ENCODE measurements at places on chromosomes 7 and 10.

DNA sequence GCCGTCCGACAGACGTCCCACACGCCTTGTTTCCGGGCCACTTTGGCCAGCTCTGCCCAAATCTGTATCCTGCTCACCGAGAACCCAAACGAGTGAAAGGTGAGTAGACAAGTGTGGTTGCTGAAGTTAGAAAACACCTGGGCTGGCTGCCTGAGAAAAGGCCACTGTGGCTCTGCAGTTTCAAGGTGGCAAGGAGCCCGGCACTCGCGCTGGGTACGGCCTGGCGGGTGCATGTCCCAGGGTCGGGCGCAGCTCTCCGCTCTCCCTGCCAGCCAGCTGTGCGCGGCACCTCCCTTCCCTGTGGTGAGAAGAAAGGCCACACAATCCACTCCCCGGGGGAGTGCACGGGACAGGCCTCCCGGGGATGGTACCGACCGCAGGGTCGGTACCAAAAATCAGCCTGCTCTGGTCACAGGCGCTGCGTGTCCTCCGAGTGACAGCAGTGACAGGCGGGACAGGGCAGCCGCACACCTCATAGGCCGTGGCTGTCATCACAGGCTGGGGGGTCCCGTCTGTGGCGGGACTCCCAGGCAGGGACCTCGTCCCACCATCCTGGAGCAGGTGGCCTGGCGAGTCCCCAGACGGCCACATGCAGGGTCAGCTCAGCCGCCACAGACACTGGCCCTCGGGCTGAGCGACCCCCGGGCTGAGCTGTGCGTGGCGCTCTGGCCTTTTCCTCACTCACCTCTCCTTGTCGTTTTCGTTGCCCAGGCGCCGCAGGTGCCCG is 22.8 kb downstream of the CFAP46 start:
- no peak for DNase-seq

DNA sequence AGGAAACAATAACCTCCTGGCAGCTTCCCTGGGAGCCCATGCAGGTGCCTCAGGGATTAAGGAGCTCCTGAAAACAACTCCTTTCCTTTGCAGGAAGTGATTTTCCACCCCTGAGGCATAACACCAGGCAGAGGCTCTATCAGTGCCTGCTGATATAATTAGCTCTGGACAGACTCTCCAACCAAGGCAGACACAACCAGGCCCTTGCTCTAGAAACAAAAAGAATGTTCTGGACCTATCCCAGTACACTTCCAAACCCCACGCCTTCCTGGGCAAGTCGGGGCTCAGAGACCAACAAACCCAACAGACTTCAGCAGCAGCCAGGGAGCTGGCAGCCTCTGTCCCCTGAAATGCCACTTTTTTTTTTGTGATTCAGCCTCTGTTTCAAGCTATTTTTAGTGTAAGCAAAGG is 247.1 kb downstream of the KCNMA1 start:
- DNase-seq: no peak

DNA sequence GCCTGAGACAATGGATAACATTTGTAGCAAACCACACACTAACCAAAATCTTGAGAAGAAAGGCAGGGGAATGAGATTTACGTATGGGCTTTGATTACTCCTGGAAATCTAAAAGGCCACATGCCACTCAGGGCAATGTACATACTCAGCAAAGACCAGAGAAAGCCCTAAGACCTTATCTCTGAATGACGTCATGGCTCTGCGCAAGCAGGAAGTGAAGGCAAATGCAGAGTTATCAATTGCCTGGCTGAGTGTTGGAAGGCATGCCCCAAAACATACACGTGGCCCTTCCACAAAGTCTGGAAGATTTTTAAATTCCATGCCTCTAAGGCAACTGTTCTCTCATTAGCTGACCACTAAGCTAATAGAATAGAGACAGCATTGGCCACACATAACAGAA is 90.9 kb upstream of the NRBF2 start:
- no peak for DNase-seq

DNA sequence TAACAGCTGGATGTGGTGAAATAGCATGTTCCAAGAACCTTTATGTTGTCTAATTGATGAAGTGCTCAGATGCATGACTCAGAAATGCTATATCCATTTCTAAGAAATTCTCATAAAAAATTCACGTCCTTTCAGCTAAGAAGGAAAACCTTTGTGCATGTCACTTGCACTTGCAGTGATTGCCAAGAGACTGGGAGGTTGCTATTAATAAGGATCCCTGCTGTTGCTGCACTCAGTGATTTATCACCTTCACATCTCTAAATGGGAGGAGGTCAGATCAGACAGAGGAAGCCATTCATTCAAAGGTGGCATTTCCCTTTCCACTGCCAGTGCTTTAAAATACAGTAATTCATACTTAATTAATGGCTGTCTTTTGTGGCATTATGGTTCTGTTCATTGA is 89.5 kb downstream of the THSD7A start:
- DNase-seq: no peak

- no peak for DNase-seq
These were observed 128.4 kb downstream of the ARHGAP22 start for GRCh38 chr10:48476279-48476982.

DNA sequence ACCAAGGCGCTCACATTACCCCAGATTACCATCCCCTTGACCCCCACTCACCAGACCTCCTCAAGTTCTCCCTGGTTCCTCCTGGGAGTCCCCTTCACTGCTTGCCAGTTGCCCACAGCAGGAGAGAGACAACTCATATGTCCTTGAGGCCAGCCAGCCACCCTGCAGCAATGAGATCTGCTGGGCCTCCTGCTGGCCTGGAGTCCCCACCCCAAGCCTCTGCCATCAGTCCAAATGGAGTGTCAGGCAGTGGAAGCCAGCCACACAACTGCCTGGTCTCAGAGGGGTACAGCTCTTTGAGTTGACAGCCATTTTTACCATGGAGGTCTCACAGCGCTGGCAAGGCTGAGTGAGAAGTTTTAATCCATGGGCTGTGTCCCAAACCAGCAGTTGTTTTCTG is 53.0 kb upstream of the EXOC4 start:
- DNase-seq: no peak

GRCh38 chr7:102942868-102943267 is 30.1 kb downstream of the LRRC17 start:
- DNase-seq: no peak

- no peak for DNase-seq
These were observed 1.8 kb upstream of the DLX6 start for GRCh38 chr7:97003262-97004246.

DNA sequence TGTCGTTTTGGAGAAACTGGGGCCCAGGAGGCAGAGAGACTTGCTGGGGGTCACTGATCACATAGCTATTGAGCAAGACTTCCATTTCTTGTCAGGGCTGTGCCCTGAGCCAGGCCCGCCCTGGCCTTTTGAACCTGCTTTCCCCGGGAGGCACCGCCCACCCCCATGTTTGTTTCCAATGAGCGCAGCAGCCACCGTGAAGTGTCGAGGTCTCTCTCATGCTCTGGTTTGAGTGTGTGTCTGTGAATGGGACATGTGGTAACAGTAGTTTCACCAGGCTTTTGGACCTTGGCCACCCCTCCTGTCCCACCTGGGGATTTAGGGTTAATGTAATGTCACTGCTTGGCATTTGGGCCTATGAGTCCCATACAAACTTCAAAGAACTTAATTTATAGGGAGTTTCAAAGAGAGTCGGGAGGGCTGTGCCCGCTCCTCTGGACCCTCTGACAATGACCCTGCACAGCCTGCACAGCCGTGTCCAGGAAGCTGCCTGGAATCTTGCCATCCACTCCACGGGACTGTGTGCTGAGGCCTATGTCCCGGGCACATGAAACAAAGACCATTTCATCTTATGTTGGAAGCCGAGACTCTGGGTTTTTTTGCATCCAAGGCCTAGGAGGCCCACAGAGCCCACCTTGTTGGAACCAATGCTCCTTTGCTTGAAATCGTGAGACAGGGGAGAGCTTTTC is 6.3 kb downstream of the PRF1 start:
- DNase-seq: no peak

DNA sequence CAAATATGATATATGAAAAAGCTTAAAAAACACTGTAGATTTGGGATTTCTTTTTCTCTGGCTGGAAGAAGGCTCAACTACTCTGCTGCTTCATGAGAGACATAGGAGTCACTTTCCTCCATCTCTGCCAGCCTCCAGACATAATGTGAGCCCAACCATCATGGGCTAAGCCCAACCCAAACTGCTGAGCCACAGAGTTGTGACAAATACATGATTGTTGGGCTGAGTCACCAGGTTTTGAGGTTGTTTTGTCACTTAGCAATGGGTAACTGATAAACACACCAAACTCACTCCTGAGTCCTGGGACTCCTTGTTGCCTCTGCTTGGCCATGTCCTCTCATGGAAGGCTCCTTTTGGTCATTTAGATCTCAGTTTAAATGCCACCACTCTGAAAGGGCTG is 381.8 kb upstream of the FZD8 start:
- no peak for DNase-seq

- no peak for DNase-seq
These were observed 37.9 kb upstream of the AFAP1L2 start for GRCh38 chr10:114442091-114442630.

- no peak for DNase-seq
These were observed 101.5 kb upstream of the PRSS1 start for GRCh38 chr7:142647749-142648148.

GRCh38 chr10:42812028-42812427 is 29.4 kb downstream of the BMS1 start:
- no peak for DNase-seq

- peak; percentile 59 for DNase-seq
These were observed 804 bp downstream of the FRAT1 start for GRCh38 chr10:97319671-97320479.

GRCh38 chr7:50119815-50120637 is 27.0 kb upstream of the ZPBP start:
- DNase-seq: no peak

- no peak for DNase-seq
These were observed 70.9 kb downstream of the SYPL1 start for GRCh38 chr7:106041140-106041717.

DNA sequence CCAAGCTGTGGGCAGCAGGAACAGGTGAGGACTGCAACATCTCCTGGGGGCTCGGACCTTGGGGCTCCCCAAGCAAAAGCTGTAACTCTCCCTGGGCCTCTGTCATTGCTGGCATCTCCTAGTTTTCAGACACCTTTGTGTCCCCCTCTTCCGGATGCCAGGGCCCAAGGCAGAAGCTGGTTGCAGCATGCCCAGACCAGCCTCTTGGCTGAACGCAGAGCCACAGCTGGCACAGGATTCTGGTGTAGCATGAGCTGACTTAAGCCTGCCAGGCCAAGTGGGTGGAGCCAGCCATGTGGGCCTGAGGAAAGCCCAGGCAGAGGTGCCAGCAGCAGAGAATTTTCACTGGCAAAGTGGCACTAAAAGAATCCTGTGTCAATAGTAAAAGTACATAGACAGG is 43.5 kb downstream of the ZWINT start:
- DNase-seq: no peak

- no peak for DNase-seq
These were observed 1.8 kb upstream of the ZNF503 start for GRCh38 chr10:75403144-75403938.
